ENCODE measurements at places on chromosomes 16 and 17.

GRCh38 chr17:17919169-17920107 lies 52.8 kb downstream of the TOM1L2 start:
- DNase-seq = peak; percentile 61

- DNase-seq = no peak
These were observed 3.5 kb upstream of the WFDC1 start for GRCh38 chr16:84291226-84291625.

GRCh38 chr16:88767546-88768070 lies 17.4 kb downstream of the PIEZO1 start:
- no peak for DNase-seq

- DNase-seq = no peak
These were observed 16.3 kb upstream of the CBFA2T3 start for GRCh38 chr16:88993166-88993761.

GRCh38 chr17:65599650-65600049 lies 38.2 kb upstream of the AXIN2 start:
- DNase-seq = no peak

- no peak for DNase-seq
These were observed 24.9 kb downstream of the CDRT15 start for GRCh38 chr17:14211801-14212200.

DNA sequence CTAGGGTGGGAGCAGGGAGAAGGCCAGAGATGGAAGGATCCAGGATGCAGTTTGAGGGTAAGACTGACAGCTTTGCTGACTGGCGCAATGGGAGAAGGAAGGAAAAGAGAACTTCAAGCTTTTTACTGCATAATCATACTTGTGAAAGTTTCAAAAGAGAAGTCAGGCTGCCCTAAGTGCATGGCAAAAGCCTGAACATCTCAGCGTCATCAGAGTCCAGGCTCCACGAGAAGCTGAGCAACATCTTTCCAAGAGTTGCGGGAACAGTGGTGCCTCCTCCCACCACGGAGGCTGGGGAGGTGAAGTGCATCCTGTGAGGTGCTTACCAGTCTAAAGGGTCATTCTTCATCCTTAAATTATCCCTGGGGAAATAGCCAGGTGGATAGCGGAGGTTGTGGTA lies 26.9 kb upstream of the SLC38A8 start:
- no peak for DNase-seq

DNA sequence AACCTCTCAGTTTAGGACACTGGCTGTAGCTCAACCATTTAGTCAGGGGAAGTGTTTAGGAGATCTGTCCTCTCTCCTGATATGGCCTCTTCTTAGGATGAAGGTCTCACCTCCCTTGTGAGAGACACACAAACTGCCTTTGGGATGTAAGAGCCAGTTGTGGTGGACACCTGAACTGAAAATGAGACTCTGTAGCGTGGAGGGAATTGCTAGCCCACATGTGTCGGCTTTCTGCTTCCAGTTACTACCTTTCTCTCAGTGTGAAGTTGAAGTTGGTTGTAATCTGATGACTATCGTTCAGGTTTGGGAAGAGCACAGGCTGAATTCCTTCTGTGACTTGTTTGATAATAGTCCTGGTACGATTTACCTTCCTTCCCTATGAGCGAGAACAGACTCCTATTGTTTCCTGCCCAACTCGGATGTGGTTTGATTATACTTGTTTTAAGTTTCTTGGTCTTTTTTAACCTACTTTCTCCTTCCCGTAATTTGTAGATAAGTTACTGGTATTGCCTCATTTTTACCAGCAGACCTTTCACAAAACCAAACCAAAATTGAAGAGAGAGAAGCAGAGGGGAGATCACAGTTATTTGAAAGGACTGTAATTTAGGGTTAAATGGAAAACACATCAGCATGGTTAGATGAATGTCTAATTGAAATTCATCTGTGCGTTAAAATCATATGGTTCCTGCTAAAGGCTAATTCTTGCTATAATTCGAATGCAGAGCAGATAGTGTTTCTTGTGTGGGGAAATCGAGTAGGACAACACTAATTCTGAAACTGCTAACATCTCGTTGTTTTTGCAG lies 43.2 kb downstream of the CLEC16A start:
- DNase-seq = no peak

- DNase-seq = no peak
These were observed 299.7 kb downstream of the C16orf95 start for GRCh38 chr16:87017371-87018012.
